ENCODE measurements at places on chromosomes 11 and 22. TPM values are rescaled to one million over a fixed set of nuclear protein-coding genes. Genes with fewer than 3 reads are reported as not detected.

OR5B21 gene
- total RNA-seq = not detected

SLC37A4 gene
- 31.6 TPM for total RNA-seq

DNA sequence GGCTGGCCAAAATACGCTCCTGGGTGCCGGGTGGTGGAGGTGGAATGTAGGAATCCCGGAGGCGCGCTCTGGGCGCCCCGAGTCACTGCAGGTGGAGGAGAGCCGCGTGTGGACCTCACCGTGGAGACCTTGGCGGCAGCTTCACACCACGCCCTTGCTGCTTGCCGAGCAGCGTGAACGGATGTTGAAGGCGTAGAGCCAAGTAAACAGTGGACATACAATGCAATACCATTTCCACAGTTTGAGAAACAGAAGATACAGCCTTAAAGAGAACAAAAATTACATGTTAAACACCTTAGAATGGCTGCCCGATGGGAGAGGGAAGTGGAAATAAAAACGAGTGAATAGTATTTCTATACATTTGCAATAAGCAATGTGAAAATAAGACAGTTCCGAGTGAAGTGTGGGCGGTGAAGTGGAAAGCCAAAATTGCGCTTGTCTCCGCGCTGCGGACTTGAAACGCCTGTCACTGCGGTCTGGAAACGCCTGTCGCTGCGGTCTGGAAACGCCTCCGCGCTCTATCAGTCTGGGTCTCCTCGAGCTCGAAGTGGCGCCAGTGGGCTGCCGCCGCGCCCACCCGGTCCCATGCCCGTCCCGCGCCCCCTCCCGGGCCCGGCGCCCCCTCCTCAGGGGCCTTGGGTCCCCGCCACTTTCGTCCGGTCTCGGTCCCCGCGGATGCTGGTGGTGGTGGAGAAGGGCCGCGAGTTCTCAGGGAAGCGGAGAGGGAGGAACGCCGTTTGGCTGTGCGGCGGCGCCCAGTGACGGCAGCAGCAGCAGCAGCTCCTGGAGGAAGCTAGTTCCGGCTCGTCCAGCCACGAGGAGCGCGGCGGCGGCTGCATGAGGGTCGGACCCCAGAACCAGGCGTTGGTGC is 1.6 kb downstream of the NCR3LG1 start:
- peak; percentile 83 for DNase-seq

- DNase-seq = no peak
Observed at GRCh38 chr11:100066399-100066798, 620.7 kb upstream of the ARHGAP42 start.

GRCh38 chr22:41963453-41964111 is 5.7 kb upstream of the SEPTIN3 start:
- DNase-seq = no peak

DNA sequence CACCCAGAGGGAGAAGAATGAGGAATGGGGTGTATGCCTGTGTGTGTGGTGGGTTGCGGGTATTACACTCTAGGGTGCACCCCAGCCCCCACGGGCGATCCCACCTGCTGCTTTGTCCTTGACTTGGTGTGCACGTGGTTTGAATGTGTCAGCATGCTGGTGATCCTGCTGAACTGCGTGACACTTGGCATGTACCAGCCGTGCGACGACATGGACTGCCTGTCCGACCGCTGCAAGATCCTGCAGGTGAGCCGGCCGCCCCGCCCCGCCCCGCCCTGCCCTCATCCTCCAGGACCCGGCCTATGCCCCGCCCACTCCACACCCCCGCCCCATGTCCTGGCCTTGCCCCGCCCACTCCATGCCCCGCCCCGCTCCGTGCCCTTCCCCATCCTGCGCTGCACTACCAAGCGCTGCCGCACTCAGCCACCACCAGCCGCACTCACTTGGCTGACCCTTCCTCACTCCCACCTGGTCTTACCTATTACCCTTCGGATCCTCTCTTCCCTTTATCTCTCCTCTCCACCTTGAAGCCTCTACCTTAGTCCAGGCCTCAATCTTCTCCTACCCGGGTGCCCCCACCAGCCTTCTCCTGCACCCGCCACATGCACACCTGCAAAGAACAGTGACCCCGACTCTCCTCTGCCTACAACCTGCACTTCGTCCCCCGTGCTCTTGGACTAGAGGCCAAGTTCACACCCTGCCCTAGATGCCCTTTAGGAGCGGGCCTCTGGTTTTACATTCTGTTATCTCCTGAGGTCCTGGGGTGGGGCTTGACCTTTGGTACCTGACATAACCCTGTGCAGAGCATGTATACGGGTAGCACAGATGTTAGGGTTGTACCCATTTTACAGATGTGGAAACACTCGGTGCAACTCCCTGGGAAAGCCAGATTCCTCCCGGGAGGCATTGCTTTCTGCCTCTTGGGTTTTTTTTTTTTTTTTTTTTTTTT is 27.7 kb downstream of the CACNA1I start:
- peak; percentile 86 for DNase-seq

DNA sequence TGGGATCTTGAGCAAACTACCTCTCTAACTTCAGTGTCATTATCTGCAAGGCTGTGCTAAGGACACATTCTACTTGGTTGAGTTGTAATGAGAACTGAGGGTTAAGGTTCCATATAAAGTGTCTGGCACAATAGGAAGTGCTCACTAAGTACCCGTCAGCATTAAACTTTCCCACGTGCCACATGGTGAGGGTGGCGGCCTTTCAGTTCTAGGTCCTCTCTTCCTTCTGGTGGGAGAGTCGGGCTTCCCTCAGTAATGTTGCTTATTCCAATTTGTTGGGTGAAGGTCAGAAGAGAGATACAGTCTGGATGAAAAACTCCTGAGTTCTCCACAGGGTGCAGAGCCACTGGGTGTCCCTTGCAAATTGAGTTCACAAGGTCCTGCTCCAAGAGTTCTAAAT is 4.6 kb upstream of the CD6 start:
- no peak for DNase-seq
